ENCODE measurements at places on chromosomes 4 and X.
A peak's percentile ranks its signal among the peaks of the same experiment; 100 is the strongest.

DNA sequence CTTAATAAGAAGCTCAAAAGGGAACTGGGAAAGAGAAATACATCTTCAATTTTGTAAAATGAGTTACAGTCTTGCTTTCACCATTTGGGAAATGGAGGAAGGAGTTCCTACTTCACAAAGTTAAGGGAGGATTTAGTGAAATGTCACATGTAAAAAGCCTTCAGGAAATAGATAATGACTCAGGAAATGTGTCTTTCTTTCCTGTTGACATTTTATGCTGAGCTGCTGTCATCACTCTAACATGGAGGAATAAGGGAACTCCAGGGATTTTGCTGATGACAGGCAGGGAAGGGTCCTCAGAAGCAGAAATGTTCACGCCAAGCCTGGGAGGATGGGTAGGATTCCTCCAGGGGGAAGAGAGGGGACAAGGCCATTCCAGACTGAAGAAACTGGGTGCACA, 251.1 kb downstream of the USP46 start:
- DNase-seq, result no peak

- DNase-seq, result no peak
These were observed 220.8 kb downstream of the SHROOM3 start for GRCh38 chr4:76655566-76656479.

GRCh38 chr4:110250023-110250387, 51.6 kb upstream of the ELOVL6 start:
- DNase-seq, result peak; percentile 17

- no peak for DNase-seq
These were observed 660.6 kb upstream of the TENM3 start for GRCh38 chr4:181582595-181582994.

GRCh38 chr4:138111462-138112000, 130.6 kb downstream of the SLC7A11 start:
- DNase-seq, result peak; percentile 66

DNA sequence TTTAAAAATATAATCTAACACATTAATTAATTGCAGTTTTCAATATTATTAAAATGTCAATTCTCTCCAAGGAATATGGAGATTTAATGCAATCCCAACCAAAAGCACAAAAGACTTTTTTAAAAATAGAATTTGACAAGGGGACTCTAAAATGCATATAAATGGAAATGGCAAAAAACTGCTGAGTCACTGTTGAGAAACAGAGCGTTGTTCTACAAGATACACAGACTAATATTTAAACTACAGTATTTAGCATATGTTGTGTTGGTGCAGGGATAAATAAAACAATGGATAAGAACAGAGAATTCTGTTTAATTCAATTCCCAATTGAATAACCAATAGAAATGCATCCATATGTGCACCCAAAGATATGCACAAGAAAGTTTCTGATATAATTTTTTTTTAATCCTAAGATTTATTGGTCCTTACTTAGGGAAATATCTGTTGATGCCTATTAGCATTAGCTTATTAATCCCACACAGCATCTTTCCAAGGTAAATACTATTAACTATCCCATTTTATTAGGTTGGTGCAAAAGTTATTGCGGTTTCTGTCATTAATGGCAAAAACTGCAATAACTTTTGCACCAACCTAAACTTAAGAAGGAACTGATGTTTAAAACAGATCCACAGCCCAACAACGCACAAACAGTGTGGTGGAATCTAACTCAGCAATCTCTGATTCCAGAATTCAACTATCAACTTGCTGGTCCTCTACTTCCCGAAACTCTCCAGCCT, 86.8 kb upstream of the VEGFC start:
- peak; percentile 54 for DNase-seq

All from cardiac fibroblast (primary cell).